ENCODE measurements at places on chromosomes 4 and X.

GRCh38 chr4:177128306-177128705, 181.4 kb upstream of the NEIL3 start:
- DNase-seq, result no peak

- DNase-seq, result no peak
These were observed 36.9 kb downstream of the NLGN3 start for GRCh38 chrX:71181558-71181909.

GRCh38 chr4:155929833-155930232, 23.8 kb downstream of the CTSO start:
- DNase-seq, result no peak

DNA sequence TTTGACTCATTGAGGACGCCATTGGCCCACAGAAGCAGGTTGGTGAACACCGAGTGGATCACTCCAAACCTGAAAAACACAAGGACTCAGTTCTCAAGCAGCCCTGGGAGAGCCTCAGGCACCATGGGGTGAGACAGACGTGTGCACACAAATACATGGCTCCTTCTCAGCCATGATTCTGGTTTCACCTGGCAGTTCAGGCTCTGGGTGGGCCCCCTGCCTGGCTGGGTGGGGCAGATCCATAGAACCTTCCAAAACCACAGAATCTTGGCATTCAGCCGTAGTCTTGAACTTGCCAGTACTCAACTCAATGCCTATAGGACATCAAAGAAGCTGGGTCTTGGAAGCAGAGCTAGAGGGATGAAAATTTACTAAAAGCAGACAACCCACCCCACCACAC, 24.2 kb downstream of the OTOP1 start:
- DNase-seq, result no peak

DNA sequence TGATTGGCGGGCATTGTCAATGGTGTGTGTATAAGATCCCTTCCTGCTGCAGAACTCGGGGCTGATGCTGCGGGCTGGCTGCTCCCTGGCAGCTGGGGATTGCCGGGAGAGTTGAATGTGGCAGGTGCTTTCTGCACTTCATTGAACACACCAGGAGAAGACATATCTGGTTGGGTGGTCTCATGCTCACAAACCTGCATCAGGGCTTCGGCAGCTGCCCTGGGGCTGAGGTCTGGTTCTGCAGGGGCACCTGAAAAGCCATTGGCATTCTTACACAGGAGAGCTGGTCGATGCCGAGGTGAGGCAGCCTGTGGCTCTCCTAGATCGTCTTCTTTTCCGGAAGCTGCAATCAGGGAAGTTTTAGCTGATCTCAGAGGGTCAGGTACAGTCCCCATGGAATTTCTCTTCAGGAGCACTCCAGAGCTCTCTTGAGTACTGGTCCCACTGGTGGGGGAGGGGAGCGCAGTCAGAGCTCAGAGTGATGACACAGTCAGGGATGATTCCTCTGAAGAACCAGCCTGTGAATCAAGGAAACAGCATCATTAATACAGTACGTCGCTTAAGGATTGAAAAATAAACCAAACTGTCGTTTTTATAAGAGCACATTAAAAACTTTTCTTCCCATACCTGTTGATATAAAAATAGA, 57.8 kb downstream of the GPRIN3 start:
- DNase-seq, result no peak

DNA sequence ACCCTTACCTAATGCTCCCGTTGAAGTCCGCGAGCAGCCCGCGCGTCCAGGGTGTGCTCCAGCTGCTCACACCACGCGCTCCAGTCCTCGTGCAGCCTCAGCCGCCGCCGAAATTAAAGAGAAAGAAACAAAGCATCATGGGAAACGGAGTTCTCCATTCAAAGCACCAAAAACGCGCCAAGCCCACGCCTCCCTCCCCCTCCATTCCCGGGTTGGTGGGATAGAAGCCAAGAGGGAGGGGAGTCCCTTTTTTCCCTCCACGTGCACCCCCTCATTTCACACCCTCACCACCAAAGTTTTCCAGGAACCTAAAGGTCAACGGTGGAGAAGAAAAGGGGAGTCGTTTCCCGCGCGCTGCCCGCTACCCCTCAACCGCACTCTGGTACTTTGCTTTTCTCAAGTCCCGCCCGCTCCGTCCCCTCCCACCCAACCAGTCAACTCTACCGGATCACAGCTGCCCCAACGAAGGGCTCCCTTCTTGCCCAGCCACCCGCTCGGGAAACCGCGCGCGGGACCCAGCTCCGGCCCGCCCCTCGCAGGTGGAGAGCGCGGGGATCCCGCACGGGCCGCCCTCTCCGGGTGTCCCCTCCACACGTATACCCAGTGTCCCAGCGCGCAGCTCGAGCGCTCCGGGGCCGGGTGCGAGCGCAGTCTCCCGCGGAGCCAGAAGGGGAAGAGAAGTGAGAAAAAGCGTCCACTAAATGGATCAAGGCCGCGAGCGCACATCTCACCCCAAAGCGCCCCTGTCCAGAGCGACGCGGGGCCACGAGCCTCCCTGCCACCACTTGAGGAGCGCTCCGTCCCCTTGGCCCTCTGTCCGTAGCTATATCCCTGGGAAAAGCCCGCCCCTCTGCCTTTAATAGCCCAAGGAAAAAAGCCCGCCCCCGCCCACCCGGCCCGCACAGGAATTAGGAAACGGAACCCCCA, 65.1 kb upstream of the CCDC160 start:
- peak; percentile 79 for DNase-seq

- DNase-seq, result peak; percentile 72
These were observed 51.7 kb downstream of the GASK1B start for GRCh38 chr4:158121161-158121579.

- DNase-seq, result no peak
These were observed 11.3 kb upstream of the YTHDC1 start for GRCh38 chr4:68361146-68361589.

DNA sequence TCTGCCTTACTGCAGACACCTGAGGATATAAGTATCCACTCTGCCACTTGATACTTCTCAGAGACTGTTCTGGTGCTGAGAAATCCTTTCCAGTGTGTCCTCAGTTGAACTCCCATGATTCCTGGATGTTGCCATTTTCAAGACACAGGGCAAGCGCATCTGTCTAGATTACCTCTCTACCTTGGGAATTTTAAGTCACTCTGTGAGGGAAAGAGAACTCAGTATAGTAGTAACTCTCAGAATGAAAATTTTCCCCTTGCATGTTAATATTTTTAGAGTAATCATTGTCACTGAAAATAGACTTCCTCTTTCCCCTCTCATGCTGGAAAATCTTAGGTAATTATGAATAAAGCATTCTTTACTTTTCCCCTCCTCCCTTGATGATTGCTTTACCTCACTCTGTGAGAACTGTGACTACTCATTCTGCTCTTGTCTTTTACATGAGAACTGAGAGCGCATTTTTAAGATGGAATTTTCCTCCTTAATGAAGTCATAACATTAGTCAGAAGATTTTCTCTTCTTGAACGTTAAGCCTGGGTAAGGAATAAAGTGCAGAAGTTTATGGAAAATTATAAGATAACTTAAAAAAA, 45.0 kb downstream of the TET2 start:
- no peak for DNase-seq

GRCh38 chrX:154022108-154022507, 2.4 kb upstream of the IRAK1 start:
- DNase-seq, result no peak

GRCh38 chr4:3715855-3716630, 50.1 kb upstream of the ADRA2C start:
- DNase-seq, result no peak

DNA sequence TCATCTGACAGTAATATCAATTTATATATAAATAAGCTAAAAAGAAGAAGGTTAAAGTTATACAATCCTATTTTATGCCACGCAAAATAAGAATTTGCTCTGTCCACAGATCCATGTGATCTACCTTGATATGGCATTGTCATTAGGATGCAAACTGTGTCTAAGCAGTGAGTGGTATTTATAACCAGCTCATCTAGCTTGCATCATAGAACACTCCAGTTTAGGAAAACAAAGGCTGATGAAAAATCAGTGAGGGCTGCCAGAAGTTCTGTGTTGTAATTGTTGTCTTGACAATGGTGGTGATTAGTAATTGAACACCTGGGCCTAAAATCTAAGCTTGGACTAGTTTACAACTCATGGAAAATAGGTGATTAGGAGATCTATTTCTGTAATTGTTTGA, 111.0 kb downstream of the CPE start:
- no peak for DNase-seq
